ENCODE measurements at places on chromosomes 6 and 20.
A peak's percentile ranks its signal among the peaks of the same experiment; 100 is the strongest.

DNA sequence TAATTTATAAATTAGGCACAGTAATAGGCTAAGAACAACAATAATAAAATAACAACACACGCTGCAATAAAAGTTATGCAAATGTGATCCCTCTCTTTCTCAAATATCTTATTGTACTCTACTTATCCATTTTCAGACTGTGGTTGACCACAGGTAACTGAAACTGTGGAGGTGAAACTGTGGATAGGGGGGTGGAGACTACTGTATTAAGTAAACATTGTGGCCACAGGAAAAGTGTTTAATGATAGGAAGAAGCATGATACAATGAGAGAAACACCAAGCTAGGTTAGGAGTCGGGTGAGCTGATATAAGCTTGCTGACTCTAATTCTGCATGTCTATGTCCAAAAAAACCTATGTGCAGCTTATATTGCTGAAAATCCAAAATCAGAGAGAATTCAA lies 23.0 kb downstream of the NHLRC1 start:
- peaks cover 3% of the 10 kb centered on the region for H3K4me1 ChIP-seq
- no peaks in the 10 kb centered on the region for H3K36me3 ChIP-seq
- peaks cover 14% of the 10 kb centered on the region for H3K27me3 ChIP-seq
- no peak for DNase-seq
- H3K27ac ChIP-seq, result no peak overlapping the region

- no peak overlapping the region for H3K27ac ChIP-seq
- no peak for DNase-seq
- no peaks in the 10 kb centered on the region for H3K36me3 ChIP-seq
- H3K27me3 ChIP-seq, result no peaks in the 10 kb centered on the region
- peaks cover 10% of the 10 kb centered on the region for H3K4me1 ChIP-seq
These were observed 8.0 kb upstream of the IER3 start for GRCh38 chr6:30752157-30752927.

- peaks cover 11% of the 10 kb centered on the region for H3K4me1 ChIP-seq
- DNase-seq, result no peak
- no peaks in the 10 kb centered on the region for H3K27me3 ChIP-seq
- H3K27ac ChIP-seq, result no peak overlapping the region
- H3K4me3 ChIP-seq, result no peak overlapping the region
These were observed 122.7 kb downstream of the BTBD9 start for GRCh38 chr6:38517005-38517404.

GRCh38 chr6:56244528-56245253 lies 2.7 kb downstream of the COL21A1 start:
- no peak overlapping the region for H3K4me3 ChIP-seq
- H3K27me3 ChIP-seq, result peaks cover 5% of the 10 kb centered on the region
- no peaks in the 10 kb centered on the region for H3K4me1 ChIP-seq
- no peak overlapping the region for H3K27ac ChIP-seq

DNA sequence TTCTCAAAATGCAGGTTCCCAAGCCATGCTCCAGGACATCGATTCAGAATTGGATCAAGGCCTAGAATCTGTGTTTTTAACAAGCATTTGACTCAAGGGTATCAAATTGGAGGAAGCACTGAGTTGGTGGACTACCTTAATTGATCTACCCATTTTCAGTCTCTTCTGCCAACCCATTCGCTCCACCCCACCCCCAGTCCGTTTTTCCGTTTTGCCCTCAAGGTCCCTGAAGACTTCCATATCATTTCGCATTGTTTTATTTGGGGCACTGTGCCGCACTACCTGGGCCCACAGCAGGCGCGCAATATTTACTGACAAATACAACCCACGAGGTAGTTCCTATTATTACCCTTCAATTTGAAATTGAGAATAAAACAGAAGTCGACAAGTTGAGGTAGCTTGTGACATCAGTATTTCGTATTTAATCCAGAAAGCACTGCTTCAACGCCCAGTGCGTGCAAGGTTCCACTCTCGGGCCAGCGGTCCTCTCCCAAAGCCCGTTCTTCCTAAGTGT lies 557 bp upstream of the DHX35 start:
- H3K27ac ChIP-seq, result peak overlapping the region; percentile 95
- H3K27me3 ChIP-seq, result no peaks in the 10 kb centered on the region
- no peak for DNase-seq
- peaks cover 25% of the 10 kb centered on the region for H3K4me1 ChIP-seq
- H3K4me3 ChIP-seq, result peak overlapping the region; percentile 95
- peaks cover 4% of the 10 kb centered on the region for H3K36me3 ChIP-seq

All from T-helper 2 cell treated with Interferon-gamma antibody and Interleukin-4, amounts not matched to agents 5 μg/mL and 100 μg/mL, for 36 hours (primary cell).